OCI-LY7 (cell line): ENCODE measurements at places on chromosomes 3 and 15.

GRCh38 chr15:41971895-41972252 lies 483 bp downstream of the EHD4 start:
- DNase-seq, result no peak

DNA sequence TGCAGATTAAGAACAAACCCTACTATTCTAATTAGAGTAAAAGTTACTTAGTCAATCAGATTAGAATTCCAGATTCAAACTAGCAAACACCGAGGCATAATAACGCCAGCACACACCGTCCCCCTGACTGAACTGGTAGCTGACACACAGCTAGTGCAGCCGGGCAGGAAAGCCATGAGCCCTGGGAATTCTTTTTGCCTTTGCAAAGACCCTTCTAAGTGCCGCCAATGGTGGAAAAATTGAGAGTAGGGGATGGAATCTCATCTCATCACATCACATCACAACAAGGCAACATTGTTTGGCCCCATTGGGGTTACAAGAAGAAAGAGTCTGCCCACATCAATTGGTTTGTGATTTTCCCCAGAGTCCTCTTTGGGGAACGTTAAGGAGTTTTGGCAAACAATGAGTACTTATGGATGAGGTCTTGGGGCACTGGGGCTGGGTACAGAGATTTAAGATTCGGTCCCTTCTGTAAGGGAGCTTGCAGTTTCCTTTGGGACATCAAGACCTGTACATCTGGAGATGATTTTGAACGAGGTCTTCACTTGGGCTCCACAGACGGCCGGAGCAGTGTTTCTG lies 120.4 kb upstream of the MEF2A start:
- DNase-seq, result no peak

DNA sequence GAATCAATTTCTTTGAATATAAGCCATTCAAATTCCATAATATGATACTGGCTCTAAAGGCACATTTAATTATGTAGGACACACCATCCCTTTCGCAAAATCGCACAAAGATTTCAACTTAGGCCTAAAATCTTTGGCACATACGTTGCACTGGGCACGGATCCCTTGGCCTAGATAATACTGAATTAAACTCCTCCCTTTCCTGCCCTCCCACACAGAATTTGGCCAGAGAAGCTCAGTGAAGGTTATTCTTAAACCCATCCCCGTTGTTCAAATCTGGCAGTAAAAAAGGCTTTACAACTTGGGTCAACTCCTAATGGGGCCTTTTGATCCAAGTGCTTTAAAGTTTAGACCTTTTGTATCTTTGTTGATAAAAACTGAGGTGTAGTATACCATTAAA lies 247.2 kb downstream of the PTPRG start:
- no peak for DNase-seq

- DNase-seq, result no peak
These were observed 186.7 kb downstream of the TJP1 start for GRCh38 chr15:29635513-29636098.

DNA sequence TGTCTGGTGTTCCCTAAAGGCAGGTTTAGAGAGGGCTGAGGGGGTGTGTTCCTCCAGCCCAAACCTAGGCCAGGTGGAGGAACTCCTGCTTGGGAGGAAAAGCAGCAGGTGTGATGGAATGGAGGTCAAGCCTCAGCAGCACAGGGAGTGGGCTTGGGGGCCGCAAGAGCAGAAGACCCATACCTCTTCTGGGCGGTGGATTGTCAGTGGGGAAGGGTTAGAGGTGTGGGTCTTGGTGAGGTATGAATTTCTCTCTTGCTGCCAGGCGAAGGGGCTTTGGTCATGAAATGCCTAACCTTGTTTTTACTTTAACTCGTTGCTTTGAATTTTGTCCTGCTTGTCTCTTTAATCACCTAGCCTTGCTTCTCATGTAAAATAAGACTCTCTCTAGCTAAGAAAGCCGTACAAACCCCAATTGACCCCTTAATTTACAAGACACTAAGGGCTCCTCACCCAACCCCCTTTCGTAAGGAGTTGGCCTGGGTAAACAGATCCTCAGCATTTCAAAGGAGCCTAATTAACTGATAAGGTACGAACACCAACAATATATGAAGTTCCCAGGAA lies 38.9 kb downstream of the DHX30 start:
- no peak for DNase-seq

DNA sequence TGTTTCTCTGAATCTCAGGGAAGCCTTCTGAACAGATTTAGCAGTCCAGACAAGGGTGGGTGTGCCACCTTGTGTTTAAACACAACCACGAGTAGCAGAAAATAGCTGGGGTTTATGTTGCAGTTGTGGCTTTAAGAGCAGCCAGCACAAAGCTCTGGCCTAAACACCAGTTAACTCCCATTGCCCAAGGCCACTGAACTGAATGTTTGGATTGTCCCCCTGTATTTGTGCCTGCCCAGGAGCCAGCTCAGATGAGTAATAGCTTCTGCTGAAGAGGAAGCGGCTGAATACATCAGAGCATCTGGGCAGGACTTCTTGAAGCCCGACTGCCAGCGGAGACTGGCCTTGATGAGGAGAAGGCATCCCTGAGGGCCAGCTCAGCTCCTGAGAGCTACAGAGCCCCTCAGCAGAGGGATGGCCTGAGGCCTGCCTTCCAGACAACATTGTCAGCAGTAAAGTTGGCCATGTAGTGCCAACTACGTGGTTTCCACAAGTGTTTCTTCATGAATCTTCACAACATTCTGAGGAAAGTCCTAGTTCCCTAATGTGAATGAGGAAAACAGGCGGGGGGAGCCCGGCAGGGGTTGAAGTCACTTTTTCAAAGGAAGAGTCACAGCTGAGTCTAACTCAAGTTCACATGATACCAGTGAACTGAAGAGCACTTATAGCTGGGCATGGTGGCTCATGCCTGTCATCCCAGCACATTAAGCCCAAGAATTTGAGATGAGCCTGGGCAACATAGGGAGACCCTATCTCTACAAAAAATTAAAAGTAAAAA lies 65.8 kb upstream of the ZBTB38 start:
- DNase-seq, result no peak
